Endothelial cell (in vitro differentiated cells): ENCODE measurements at places on chromosomes 3 and 15. TPM values are rescaled to one million over a fixed set of nuclear protein-coding genes. Genes with fewer than 3 reads are reported as not detected.

NAA50 gene
- total RNA-seq = 76.7 TPM

GREM1 gene
- 0.44 TPM for total RNA-seq

ACKR2 gene
- 3.8 TPM for total RNA-seq

PLA2G4D gene
- total RNA-seq = not detected

CHST2 gene
- total RNA-seq = 12.9 TPM

TNFAIP8L3 gene
- 0.77 TPM for total RNA-seq

- peaks cover 7% of the 10 kb centered on the region for H3K27me3 ChIP-seq
- H3K36me3 ChIP-seq = no peaks in the 10 kb centered on the region
- H3K4me3 ChIP-seq = peak overlapping the region; percentile 52
- peaks cover 28% of the 10 kb centered on the region for H3K4me1 ChIP-seq
- no peak for DNase-seq
- no peak overlapping the region for H3K27ac ChIP-seq
Measured at GRCh38 chr15:74374648-74375302, 7.3 kb upstream of the CYP11A1 start.

GRCh38 chr3:27756877-27757276 is 34.8 kb upstream of the EOMES start:
- no peak overlapping the region for H3K4me3 ChIP-seq
- no peaks in the 10 kb centered on the region for H3K36me3 ChIP-seq
- no peak for DNase-seq
- H3K4me1 ChIP-seq = peaks cover 3% of the 10 kb centered on the region
- no peak overlapping the region for H3K27ac ChIP-seq

GRCh38 chr3:154718053-154718452 is 288.1 kb upstream of the GPR149 start:
- DNase-seq = no peak
- no peak overlapping the region for H3K4me3 ChIP-seq
- H3K4me1 ChIP-seq = no peaks in the 10 kb centered on the region

- no peak overlapping the region for H3K4me3 ChIP-seq
- peaks cover 24% of the 10 kb centered on the region for H3K36me3 ChIP-seq
- H3K27me3 ChIP-seq = peaks cover 5% of the 10 kb centered on the region
- H3K4me1 ChIP-seq = peaks cover 31% of the 10 kb centered on the region
Measured at GRCh38 chr15:84629033-84629432, 25.1 kb downstream of the WDR73 start.

DNA sequence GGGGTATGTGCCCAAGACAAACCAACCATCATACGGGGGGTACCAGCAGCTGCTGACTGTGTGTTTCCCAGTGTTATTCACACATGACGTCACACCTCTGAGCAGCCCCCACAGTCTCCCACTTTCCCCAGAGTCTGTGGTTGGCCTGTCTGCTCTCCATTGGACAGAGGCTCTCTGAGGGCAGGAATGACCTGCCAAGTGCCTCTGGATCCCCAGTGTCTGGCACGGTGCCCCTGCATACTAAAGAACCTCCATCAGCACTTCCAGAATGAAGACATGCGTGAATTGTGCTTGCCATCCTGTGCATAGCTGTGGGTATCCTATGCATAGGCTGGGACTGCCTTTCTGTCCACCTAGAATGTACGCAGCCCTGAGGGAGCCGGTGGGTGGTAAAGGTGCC is 3.5 kb upstream of the CCDC9B start:
- H3K27me3 ChIP-seq = peaks cover 3% of the 10 kb centered on the region
- H3K27ac ChIP-seq = no peak overlapping the region
- DNase-seq = no peak
- no peak overlapping the region for H3K4me3 ChIP-seq
- H3K36me3 ChIP-seq = no peaks in the 10 kb centered on the region
- H3K4me1 ChIP-seq = peaks cover 8% of the 10 kb centered on the region

DNA sequence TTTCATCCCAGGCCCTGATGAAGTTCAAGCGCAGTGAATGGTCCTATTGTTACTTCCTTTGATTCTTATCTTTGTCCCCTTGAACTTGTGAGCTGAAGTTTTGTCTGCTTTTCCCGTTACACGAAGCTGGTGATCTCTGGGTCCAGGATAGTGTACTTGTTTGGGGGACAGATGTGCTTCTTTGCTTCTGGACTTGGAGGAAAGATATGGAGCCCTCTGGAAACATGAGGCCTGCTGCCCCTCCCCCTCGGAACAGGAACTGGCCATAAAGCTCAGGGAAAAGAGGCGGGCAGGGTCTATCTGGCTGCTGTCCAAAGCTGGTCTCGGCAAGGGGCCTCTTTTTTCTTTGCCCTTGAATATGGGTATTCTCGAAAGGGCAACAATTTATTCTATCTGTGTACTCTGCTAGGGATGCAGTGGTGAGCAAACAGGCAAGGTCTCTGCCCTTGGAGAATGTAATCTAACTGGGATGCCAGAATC is 47.6 kb downstream of the IDH2 start:
- H3K4me3 ChIP-seq = no peak overlapping the region
- no peak for DNase-seq
- peaks cover 20% of the 10 kb centered on the region for H3K27me3 ChIP-seq
- peaks cover 56% of the 10 kb centered on the region for H3K4me1 ChIP-seq
- peaks cover 21% of the 10 kb centered on the region for H3K36me3 ChIP-seq

DNA sequence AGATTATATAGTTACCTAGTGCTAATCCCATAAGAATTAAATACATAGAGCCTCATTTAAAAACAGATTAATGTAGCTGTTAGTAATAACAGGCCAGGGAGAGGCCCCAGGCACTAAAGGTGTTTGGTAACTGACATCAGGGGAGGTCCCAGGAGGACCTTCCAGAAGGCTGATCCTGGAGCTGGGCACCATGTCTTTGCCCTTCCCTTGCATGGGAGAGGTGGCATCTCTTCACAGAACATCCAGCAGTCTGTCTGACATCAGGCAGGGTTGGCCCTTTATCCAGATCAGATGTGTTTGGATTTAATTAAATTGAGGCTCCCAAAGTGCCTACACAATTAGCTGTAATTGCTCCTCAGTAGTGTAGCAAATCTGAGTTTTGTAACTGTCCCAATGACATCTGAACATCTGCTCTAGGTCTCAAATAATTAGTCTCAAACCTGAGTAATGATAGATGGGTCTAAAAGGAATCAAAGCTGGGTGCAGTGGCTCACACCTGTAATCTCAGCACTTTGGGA is 53.0 kb downstream of the RLBP1 start:
- no peak for DNase-seq
- H3K27me3 ChIP-seq = no peaks in the 10 kb centered on the region
- H3K36me3 ChIP-seq = no peaks in the 10 kb centered on the region
- H3K4me3 ChIP-seq = no peak overlapping the region

DNA sequence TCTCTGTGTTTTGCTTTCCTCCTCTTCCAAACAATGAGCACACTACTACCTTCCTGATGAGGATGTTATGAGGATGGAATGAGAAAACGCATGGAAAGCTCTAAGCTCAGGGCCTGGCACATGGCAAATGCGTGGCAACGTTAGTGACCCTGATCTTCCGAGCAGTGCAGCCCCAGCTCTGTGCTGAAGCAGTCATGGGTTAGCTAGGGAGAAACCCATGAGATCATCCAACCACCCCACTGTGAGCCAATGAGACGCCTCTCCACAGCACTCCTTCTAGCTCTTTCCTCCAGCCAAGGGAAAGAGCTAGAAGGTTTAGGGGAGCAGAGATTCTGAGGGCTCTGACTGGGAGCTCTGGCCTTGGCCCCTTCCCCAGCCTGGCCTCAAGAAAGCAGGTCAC is 4.5 kb downstream of the CPN2 start:
- no peak overlapping the region for H3K27ac ChIP-seq
- no peaks in the 10 kb centered on the region for H3K4me1 ChIP-seq
- no peak overlapping the region for H3K4me3 ChIP-seq
- H3K27me3 ChIP-seq = peaks cover 3% of the 10 kb centered on the region

DNA sequence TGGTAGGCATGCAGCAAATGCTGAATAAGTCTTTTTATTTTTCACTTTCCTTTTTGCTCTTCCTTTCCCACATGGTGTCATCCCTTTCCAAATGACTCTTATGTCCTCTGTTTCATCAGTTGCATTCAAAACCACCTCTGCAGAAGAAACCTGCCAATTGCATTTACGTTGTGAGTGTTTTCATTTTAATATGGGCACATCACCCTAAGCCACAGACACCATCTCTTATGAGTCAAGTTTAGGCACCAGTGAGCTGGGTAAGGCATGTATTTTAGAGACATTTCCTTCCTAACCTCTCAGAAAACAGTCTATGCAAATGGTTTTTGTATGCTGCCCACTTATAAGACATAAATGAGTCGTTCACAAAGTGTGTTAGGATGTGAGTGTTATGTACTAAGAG is 223.3 kb upstream of the ADAMTS9 start:
- no peak overlapping the region for H3K27ac ChIP-seq
- no peak for DNase-seq
- peaks cover 3% of the 10 kb centered on the region for H3K27me3 ChIP-seq
- H3K4me1 ChIP-seq = peaks cover 61% of the 10 kb centered on the region
- H3K36me3 ChIP-seq = peaks cover 5% of the 10 kb centered on the region

- no peak overlapping the region for H3K27ac ChIP-seq
- H3K4me3 ChIP-seq = no peak overlapping the region
- peaks cover 10% of the 10 kb centered on the region for H3K27me3 ChIP-seq
- peaks cover 5% of the 10 kb centered on the region for H3K36me3 ChIP-seq
- peaks cover 11% of the 10 kb centered on the region for H3K4me1 ChIP-seq
Measured at GRCh38 chr15:45088801-45089711, 24.9 kb downstream of the DUOX2 start.

- no peaks in the 10 kb centered on the region for H3K36me3 ChIP-seq
- H3K27me3 ChIP-seq = no peaks in the 10 kb centered on the region
- no peak overlapping the region for H3K27ac ChIP-seq
- H3K4me3 ChIP-seq = no peak overlapping the region
Measured at GRCh38 chr3:72473156-72473555, 375.1 kb downstream of the SHQ1 start.

DNA sequence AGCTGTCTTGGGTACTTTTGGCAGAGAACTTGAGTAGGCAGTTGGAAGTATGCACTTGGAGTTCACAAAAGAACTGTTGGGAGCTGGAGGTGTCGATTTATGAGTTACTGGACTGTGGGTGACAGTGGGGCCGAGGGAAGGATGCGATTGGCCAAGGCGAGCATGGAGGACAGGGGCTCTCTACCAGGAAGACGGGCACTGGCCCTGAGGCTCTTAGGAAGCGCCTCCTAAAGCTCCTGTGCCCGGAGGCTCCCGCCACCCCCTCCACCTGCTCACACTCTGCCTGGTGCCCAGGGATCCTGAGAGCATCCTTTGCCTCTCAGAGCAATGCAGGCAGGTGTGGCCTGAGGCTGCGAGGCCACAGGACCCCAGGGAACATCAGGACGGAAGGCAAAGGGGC is 69.0 kb downstream of the CRTC3 start:
- H3K4me3 ChIP-seq = no peak overlapping the region
- peaks cover 3% of the 10 kb centered on the region for H3K27me3 ChIP-seq
- peaks cover 22% of the 10 kb centered on the region for H3K4me1 ChIP-seq
- DNase-seq = no peak

DNA sequence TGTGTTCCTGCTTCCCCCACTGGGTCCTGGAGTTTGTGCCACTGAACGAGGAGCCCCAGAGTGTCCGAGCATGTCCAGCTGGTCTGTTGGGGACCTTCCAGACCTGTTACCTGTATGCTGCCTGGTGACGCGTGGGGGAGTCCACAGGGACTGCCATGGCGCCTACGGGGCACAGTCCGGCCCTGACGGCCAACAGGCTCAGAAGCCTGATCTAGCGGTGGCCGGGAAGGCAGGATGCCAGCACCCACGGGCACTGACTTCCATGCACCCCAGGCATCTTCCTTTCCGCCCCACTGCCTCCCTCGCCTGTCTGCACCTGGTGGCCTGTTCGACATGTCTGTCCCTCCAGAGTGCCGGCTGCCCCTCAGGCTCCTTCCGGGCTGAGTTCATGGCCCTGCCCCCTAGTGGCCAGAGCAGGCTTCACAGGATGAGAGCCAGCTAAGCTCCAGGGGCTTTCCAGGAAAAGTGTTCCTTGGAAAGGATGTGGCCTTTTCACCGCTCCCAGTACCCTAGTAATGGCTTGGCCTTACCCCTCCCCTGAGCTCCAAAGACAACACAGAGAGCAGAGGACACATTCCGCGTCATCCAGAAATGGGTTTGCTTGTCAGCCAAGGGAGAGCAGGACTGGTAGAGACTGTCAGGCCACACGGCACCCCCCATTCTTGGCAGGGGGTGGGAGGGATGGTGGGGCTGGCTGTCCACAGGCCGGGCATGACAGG is 35.7 kb downstream of the NGRN start:
- DNase-seq = peak; percentile 77
- H3K36me3 ChIP-seq = no peaks in the 10 kb centered on the region
- no peaks in the 10 kb centered on the region for H3K4me1 ChIP-seq
- no peak overlapping the region for H3K27ac ChIP-seq
- H3K27me3 ChIP-seq = no peaks in the 10 kb centered on the region
